ENCODE measurements at places on chromosomes 7 and 10.

DNA sequence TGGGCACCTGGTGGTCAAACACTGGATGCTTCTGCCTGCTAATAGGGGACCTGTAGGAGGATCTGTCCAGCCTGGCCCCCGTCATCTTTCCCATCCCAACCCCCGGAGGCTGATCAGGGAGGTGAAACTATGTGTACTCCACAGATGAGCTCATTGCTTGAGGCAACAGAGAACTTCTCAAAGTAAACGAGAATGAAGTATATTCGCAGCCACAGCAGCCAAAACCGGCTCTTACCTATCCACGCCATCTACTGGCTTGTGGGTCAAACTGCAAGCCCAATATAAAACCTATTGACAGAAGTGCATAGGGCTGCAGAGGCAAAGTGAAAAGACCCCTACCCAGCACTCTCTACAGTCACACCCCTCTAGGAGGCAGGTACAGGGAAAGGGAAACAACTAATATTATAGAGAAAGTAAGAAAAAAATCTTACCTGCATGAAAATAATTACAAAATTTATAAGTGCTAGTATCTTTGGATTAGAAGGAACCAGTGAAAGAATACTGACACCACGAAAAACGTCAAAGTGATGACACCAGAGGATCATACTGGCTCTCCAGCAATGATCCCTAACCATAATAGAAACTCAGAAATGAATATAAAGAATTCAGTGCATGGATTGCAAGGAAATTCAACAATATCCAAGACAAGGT lies 973.5 kb downstream of the ANKRD7 start:
- no peak for DNase-seq

DNA sequence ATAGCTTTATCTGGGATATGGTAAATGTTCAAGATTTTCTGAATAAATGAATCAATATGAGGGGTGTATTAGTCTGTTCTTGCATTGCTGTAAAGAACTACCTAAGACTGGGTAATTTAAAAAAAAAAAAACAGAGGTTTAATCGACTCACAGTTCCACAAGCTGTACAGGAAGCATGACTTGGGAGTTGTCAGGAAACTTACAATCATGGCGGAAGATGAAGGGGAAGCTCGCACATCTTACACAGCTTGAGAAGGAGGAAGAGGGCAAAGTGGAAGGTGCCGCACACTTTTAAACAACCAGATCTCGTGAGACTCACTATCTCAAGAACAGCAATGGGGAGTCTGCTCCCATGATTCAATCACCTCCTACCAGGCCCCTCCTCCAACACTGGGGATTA lies 32.5 kb upstream of the OTUD1 start:
- DNase-seq: no peak

- DNase-seq: no peak
Observed at GRCh38 chr7:95550546-95550945, 45.8 kb downstream of the PDK4 start.

- DNase-seq: no peak
Observed at GRCh38 chr10:29257784-29258135, 31.1 kb upstream of the LYZL1 start.

DNA sequence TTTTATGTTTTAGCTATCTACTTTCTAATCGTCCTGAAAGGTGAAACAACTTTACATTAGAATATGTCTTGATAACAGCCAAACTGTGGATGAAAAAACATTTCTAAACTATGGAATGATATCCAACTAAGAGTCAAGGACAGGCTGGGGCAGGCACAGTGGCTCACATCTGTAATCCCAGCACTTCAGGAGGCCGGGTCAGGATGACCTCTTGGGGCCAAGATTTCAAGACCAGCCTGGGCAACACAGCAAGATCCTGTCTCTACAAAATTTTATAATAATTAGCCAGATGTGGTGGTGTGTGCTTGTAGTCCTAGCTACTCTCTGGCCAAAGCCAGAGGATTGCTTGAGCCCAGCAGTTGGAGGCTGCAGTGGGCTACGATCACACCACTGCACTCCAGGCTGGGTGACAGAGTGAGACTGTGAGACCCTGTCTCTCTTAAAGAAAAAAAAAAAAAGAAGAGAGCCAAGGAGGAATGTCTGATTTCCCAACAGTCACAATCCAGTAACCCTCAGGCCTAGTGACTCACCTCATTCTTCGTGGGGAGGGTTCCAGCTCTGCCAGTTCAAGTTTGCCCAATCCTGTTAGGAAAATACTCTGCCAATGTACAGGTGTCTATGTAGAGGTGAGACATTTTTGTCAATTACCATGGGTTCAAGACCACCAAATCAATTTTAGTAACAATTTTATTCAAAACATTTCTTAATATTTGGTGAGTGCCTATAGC lies 14.6 kb upstream of the FZD1 start:
- DNase-seq: no peak

- no peak for DNase-seq
Observed at GRCh38 chr10:76645341-76645740, 992.3 kb downstream of the KCNMA1 start.

All from ureter (tissue), 1 donor.